Activated CD8-positive, alpha-beta memory T cell treated with anti-CD3 and anti-CD28 coated beads for 4 hours (primary cell): ENCODE measurements at places on chromosomes 4 and X.

GRCh38 chr4:7365462-7366179 is 69.1 kb downstream of the PSAPL1 start:
- no peak for DNase-seq

DNA sequence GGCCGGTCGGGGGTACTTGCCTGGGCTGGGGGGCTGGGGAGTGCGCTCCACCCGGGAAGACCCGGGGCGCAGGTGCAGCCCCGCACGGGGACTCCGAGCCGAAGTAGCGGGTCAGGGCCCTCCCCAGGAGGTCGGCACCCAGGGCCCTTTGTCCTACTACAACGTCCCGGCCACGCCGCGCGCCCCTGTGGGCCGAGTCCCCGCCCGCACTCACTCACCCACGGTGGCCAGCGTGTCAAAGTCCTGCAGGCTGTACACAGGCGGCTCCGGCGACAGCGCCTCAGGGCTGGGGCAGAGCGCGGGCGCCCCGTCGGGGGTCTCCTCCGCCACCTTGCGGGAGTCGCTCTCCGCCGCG is 602 bp downstream of the PRKX start:
- DNase-seq: no peak

- no peak for DNase-seq
Measured at GRCh38 chr4:4845027-4845426, 14.4 kb upstream of the MSX1 start.

GRCh38 chr4:137993232-137993631 is 248.9 kb downstream of the SLC7A11 start:
- no peak for DNase-seq

GRCh38 chrX:1126738-1127137 is 85.7 kb downstream of the CRLF2 start:
- no peak for DNase-seq

DNA sequence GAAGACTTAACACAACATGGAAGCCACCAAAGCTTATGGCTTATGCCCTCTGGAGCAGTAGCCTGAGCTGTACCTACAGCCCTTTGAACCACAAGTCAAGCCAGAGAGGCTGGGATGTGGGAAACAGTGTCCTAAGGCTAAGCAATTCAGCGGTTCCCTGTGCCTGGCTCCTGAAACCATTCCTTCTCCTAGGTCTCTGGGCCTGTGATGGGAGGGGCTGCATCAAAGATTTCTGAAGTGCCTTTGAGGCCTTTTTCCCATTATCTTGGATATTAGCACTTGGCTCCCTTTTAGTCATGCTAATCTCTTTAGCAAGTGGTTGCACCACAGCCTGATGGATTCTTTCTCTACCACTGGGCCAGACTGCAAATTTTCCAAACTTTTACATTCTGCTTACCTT is 140.5 kb upstream of the NUDT10 start:
- DNase-seq: no peak

DNA sequence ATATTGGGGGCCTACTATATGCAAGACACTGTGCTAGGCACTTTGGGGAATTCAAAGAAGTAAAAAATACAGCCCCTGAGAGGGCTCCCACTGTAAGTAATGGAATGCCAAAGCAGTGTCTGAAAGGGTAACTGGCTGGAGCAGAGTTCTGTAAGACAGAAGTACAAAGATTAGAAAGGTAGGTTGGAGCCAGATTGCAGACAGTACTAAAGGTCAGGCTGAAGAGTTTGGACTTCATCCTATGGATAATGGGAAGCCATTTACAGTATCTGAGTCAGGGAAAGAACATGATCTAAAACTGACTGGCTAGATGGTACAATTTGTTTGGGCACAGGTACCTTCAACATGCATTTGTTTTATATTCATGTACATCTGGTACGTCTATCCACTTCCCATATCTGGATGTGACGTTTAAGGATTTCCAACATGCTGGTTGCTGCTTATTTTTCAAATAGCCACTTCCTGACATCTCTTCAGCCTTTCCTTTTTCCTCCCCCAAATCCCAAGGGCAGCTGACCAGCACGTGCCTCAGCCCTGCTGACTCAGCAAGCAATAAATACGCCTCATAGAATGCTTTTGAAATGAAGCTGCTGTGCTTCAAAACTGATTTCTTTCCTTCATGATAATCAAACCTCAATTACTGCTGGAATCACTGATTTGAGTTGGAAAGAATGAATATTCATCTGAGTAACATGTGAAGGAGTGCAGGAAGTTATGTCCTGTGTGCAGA is 9.5 kb downstream of the ENOX2 start:
- no peak for DNase-seq

- peak; percentile 65 for DNase-seq
Measured at GRCh38 chr4:48047421-48047844, 30.9 kb downstream of the NIPAL1 start.

GRCh38 chr4:1379351-1379781 is 26.9 kb downstream of the NKX1-1 start:
- DNase-seq: no peak

GRCh38 chr4:8257854-8258253 is 11.7 kb upstream of the HTRA3 start:
- DNase-seq: no peak

DNA sequence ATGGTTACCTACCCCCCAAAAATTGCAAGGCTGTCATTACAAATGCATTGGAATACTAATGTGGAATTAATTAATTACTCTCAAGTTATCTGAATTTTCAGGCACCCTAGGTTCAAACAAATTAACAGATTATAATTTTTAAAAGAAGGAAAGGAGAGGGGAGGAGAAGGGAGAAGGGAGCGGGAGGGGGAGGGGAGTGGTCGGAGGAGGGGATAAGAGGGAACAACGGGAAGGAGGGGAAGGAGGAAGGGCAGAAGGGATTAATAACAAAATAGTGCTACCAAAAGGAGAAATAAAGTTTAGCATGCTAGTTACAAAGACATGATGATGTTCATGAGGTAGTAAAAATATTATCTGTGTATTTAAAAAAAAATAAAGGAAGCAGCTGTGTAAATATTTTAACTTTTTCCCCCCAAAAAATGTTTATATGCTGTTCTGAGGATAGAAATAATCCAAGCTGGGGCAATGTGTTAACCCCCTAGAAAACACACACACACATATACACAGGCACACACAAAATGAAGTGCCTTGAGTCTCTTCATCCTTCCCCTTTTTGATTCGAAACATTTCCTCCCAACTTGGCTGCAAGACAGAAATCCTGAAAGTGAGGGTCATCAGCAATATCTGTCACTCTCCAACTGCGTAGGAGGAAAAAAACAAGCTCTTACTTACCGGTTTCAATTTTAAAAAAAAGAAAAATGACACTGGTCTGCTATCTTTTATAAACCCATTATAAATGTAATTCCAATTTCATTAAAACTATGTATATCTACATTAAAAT is 58.8 kb downstream of the PPP3CA start:
- no peak for DNase-seq

DNA sequence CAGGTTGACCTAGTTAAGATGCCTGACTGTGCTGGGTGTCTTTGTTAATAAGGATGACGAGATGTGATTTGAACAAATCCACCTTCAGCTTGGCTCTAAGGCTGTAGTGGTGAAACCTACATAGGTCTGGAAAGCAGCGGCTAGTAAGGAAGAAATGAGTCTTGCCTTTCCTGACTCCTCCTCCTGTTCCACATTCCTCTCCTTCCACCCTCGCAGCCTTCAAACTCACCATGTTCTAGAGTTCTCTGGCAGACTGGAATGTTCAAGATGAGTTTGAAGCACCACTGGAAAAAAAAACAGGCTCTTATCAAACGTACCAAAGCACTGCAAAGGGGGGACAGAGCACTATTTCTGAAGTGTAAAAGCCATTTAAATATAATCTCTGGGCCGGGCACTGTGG is 395.4 kb downstream of the BMPR1B start:
- no peak for DNase-seq

GRCh38 chr4:2222838-2223237 is 19.1 kb downstream of the HAUS3 start:
- no peak for DNase-seq

- no peak for DNase-seq
Measured at GRCh38 chr4:139901531-139902320, 236.1 kb downstream of the MGST2 start.

GRCh38 chrX:15334561-15334960 is 762 bp downstream of the PIGA start:
- DNase-seq: no peak

DNA sequence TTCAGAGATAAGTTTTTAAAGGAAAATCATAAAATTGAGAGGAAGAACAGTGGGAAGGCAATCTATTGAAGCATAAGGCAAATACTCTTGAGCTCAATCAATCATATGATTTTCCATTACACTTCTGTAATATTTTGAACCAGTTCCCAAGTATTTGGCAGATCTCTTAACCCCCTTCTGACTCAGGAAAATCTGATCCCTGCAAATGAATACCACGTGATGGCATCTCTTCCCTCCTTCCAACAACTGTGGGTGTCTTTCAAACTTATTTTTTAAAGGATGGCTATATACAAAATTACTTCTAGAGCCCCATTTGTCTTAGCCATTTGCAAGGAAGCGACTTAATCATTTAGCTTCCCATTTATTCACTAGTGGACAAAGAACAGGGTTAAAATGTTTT is 41.9 kb downstream of the AMOT start:
- no peak for DNase-seq

DNA sequence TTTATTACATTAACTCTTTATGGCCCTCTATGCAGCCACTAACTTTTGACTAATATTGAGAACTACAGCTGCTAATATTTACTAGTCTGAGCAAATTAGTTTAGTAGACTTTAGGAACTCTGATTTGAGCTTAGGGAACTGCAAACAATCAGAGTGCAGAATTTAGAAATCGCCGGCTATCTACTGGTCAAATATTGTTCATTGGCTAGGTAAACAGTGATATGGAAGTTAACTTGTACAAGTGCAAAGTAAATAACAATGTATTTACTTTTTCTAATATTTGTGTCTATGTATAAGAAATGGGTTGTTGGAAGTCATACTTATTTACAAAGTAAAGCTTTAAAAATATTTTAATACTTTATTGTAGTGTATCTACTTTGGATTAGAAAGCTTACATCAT is 279.6 kb downstream of the CFAP299 start:
- no peak for DNase-seq

- DNase-seq: no peak
Measured at GRCh38 chrX:153468008-153468580, 2.3 kb downstream of the HAUS7 start.

DNA sequence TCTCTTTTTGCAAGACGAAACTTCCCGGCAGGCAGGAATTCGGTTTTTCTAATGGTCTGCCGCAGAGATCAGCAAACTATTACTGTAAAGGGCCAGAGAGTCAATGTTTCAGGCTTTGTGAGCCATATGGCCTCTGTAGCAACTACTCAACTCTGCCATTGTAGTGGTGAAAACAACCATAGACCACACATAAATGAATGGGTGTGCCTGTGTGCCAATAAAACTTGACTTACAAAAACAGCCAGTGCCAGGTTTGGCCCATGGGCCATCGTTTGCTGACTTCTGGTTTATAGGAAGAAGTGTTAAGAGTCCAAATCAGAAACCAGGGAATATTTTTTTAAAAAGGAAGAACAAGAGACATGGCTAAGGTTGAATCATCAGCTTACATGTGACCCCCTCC is 163.0 kb downstream of the SH3KBP1 start:
- DNase-seq: no peak

DNA sequence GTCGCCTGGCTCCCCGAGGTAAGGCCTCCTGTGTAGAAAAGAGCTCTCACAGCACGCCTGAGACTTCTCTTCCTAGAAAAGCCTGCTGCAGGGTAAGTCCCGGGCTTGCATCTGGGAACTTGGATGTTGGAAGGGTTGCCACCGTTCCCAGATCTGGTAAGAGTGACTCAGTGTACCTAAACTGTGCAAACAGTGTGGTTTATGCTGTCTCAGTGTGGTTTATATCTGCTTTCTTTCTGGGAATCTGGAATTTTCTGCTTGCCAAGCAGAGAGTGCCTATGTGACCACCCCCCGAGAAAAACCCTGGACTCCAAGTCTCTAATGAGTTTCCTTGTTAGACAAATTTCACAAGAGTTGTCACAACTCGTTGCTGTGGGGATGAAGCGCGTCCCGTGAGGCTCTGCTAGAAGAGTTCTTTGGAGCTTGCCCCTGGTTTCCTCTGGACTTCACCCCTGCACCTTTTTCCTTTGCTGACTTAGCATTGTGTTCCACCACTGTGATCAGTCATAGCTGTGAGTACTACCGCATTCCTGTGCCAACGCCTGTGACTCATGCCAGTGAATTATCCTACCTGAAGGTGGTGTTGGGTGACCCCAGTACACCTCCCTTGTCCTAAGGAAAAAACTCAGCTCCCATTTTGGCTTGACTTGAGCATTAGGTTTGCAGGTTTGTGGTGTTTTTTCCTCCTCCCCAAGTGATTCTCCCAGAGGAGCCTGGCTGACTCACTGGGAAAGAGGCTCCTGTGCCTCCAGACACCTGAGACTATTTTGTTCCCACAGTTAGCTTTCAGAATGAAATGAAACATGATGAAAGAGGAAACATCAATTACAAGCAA is 14.5 kb downstream of the SLC2A9 start:
- DNase-seq: no peak

GRCh38 chr4:170139764-170140163 is 50.0 kb upstream of the AADAT start:
- no peak for DNase-seq

DNA sequence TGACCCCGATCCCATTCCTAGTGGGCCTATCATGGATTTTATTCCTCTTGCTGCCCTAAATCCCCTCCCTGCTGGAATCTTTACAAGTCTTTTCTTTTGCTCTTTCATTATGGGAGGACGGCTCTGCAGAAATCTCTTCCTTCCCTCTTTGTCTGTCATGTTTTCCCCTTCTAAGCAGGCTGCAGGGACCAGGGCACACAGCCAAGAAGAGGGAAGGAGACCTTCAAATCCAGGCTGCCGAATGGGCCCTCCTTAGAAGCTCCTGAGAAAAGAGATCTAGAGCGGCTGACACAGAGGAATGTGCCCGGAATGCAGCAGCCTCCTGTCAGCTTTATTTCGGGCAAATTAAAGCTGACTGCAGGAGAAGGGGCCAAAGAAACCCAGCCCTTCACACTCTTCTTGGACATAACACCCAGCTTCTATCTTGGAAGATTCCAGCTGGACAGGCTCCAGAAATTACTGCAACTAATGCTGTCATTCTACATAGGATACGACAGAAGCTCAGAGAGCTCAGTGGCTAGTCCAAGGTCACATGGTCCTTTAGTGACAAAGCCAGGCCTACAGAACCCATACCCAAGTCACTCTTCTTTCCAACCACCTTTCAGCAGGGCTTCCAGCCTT is 187.8 kb upstream of the NHS start:
- DNase-seq: no peak

GRCh38 chr4:32290102-32290501 is 1569.9 kb downstream of the PCDH7 start:
- DNase-seq: no peak

- no peak for DNase-seq
Measured at GRCh38 chrX:9845578-9845952, 59.3 kb downstream of the SHROOM2 start.

DNA sequence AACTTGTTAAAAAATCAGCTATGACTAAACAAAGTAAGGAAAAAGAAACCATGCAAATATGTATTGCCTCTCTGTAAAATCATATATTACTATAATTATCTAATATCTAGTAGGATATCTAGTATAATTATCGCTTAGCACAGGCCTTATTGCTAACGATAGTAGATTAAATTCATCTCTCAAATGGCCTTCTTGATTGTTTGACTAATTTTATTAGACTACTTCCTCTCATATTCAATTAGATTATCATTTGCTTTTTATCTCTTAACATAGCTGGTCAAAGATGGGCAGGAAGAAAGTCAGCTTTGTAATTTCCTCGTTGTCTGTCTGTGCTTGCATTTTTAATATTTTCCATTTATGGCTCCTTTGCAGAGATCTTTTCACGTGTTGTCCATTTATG is 21.9 kb upstream of the HPGDS start:
- DNase-seq: no peak

GRCh38 chr4:83618991-83619645 is 83.2 kb downstream of the GPAT3 start:
- no peak for DNase-seq

GRCh38 chrX:16114611-16115010 is 8.8 kb upstream of the GRPR start:
- DNase-seq: no peak
